Cortex of kidney (tissue), 1 donor: ENCODE measurements at places on chromosomes 3 and 15.

DNA sequence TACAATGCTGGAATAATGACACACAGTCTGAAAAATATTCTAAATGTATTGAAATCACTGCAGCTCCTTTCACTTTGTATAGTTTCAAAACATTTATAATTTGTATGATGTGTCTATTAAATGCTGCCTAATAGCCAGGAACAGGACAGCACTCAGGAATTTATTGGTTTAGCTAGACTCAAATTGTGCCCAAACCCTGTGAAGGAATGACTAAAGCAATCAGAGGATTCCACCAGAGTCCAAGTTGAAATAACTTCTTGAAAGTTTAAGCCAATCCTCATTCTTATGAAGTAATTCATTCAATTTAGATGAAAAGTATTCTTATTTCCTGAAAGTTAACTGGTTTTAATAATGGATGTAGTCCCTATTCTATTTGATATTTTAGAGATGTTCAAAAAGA lies 267.0 kb downstream of the ZMAT3 start:
- no peak for DNase-seq

- DNase-seq: no peak
Observed at GRCh38 chr3:62013951-62014350, 359.4 kb downstream of the FEZF2 start.

DNA sequence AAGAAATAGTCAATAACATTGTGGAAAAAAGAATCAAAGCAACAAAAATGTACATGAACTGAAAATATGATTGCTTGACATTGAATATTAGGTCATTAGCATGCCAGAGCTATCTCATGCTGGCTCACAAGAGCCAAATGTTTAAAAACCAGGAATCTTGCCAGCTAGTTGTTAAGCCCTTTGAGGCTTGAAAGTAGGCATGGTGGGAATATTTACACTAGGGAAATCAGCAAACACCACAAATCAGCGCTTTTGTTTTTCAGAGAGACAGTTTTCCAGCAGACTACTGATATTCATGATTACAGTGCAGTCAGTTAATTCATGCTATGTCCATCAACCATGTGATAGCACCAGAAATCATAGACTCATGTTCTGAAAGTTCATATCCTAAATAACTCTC lies 144.8 kb downstream of the ARPP21 start:
- DNase-seq: no peak

GRCh38 chr15:22839046-22839695 lies 705 bp downstream of the NIPA2 start:
- DNase-seq: no peak

DNA sequence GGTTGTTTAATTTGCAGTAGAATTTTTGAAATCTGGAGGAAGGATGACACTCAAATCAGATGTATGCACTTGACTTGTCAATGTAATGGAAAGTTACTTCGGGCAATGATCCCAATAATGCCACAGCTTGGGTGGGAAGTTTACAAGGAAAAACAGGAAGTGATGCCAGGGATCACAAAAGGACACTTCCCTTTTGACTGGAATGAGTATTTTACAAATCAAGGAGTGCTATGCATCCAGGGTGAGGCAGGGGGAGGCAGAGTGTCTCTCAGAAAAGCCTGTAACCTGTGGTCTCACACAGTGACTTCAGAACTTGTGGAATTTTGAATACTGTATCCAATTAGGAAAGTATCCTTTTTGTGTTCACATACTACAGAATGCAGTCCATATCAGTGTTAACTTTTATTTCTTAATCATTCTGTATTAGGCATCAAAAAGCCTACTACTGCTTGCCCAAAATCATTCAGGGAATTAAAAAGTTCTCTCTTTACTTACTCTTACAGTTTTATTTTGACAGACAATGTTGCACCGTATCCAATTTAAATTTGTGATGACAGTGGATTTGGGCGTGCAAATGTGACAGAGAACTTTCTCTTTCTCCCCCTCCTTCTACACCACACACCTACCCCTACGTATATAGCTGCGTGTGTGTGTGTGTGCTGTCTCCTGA lies 445.1 kb downstream of the MECOM start:
- DNase-seq: no peak

DNA sequence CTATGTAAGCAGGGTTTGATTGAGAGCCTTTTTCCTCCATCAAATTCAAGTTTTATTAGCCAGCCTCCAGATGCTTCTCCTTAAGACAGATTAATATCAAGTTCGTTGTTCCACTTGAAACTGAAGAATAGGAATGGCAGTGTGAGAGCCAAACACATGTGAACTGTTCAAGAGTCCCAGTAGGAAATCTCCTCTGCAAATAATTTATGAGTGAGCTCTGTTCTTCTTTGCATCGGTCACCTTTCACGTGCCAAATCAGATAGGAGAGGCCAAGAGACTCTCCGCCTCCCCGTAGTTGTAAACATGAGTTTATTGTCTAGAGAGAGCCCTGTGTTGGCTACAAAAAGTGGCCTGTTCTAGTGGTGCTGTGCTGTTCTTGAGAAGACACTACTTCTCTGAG lies 372.1 kb upstream of the NR2F2 start:
- no peak for DNase-seq

DNA sequence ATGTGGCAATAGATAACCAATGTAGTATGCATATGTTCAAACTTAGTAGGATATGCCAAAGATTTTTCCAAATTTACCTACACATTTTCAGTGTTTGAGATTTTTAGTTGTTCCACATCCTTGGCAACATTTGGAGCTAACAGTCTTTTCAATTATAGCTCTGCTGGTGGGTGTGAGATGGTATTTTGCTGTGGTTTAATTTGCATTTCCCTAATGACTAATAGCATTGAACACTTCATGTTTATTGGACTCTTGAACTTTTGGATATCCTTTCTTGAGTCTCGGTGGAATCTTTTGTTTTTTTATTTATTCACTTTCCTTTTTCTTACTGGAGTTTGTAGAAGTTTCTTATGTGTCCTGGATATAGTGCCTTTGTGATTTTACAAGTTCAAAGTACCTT lies 11.0 kb upstream of the ILDR1 start:
- no peak for DNase-seq
